Activated CD4-positive, alpha-beta T cell treated with anti-CD3 and anti-CD28 coated beads for 24 hours (primary cell): ENCODE measurements at places on chromosomes 5 and 9.
A peak's percentile ranks its signal among the peaks of the same experiment; 100 is the strongest.

DNA sequence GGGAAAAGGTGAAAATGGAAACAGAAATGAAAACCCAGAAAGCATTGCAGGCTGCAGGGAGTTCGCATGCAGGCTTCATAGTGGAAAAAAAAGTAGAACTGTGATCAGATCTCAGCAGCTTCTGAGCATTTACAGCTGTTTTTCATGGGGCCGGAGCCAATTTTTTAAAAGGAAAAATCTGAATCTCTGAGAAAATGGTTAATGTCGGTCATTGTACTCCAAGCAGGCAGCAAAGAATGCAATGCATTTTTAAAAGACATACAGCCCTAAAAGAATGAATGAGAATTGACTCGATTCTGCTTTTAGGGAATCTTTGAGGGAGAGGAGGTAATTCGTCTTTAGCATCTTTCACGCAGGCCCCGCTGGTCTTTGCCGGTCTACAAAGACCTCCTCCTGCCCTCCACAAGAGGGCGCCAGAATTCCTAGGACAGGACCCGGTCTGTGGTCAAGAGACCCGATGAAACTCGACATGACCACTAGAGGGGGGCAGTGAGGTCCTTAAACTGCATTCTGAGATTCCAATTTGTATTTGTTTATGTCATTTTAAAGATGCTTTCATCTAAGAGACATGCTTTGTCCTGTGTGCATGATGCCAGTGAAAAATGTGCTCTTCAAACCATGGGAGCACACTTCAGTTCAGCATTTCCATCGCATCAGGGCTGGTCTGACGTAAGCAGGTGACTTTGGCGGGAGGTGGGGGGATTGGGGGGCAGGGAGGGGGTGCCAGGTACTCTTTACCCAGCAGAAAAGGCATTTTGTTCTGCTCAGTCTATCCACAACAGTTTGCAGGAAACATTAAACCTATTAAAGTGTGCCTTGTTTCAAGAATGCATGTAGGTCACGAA is 43.7 kb upstream of the TMEM252 start:
- peak; percentile 83 for DNase-seq

- no peak for DNase-seq
Measured at GRCh38 chr5:142931896-142932686, 161.9 kb downstream of the ARHGAP26 start.

DNA sequence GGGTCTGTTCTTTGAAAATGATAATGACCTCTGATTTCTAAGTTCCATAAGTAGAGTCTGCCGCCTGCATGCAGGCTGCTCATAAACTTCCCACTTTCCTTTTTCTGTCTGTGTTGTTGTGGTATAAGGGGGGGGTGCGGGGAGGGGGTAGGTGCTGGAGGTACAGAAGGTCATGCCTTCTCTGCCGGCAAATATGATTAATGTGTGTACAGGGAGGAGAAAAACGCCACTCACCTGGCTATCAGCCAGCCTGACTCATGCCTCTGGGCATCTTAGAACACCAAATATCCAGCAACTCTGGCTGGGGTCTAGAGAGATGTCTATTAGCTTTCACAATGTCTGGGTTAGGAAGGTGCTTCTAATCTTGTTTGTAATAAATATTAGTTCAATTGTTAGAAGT is 128.3 kb downstream of the EFNA5 start:
- no peak for DNase-seq

GRCh38 chr9:89845862-89846261 is 241.1 kb downstream of the GADD45G start:
- no peak for DNase-seq
